ENCODE measurements at places on chromosomes 5 and 9. TPM values are rescaled to one million over a fixed set of nuclear protein-coding genes. Genes with fewer than 3 reads are reported as not detected.

OR1Q1 gene
- polyA plus RNA-seq, result not detected

COL5A1 gene
- polyA plus RNA-seq, result 211 TPM

SYNPO gene
- polyA plus RNA-seq, result 5.6 TPM

DMGDH gene
- polyA plus RNA-seq, result 2.8 TPM

LIFR gene
- 8.1 TPM for polyA plus RNA-seq

- no peaks in the 10 kb centered on the region for H3K27me3 ChIP-seq
- no peaks in the 10 kb centered on the region for H3K4me1 ChIP-seq
- no peak for DNase-seq
- peaks cover 4% of the 10 kb centered on the region for H3K36me3 ChIP-seq
- H3K27ac ChIP-seq, result no peak overlapping the region
These were observed 49.7 kb downstream of the SAR1B start for GRCh38 chr5:134582941-134583340.

- no peak overlapping the region for H3K27ac ChIP-seq
- H3K36me3 ChIP-seq, result no peaks in the 10 kb centered on the region
- DNase-seq, result no peak
These were observed 103.3 kb upstream of the PITX1 start for GRCh38 chr5:135137146-135137915.

DNA sequence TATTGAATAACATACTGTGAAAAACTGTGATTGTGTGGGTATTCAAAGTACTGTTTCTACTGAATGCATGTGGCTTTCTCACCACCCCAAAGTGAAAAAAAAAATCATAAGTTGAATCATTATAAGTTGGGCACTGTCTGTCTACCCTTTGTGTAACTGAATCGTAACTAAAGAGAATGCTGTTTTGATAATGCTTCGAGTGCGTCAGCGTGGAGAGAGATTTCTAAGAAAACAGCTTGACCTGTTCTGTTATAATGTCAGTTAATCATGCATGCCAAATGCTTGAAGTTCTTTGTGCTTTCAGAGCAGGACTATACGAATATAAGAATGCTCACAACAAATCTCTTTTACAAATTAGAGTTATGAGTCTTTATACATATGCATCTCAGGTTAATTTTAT, 148.8 kb upstream of the SGCD start:
- no peak overlapping the region for H3K4me3 ChIP-seq
- no peaks in the 10 kb centered on the region for H3K4me1 ChIP-seq
- H3K27me3 ChIP-seq, result no peaks in the 10 kb centered on the region
- DNase-seq, result no peak
- no peak overlapping the region for H3K27ac ChIP-seq

- H3K27me3 ChIP-seq, result peaks cover 11% of the 10 kb centered on the region
- no peaks in the 10 kb centered on the region for H3K36me3 ChIP-seq
- H3K4me3 ChIP-seq, result no peak overlapping the region
- no peak overlapping the region for H3K27ac ChIP-seq
- peak; percentile 53 for DNase-seq
These were observed 10.2 kb upstream of the LCP2 start for GRCh38 chr5:170307575-170308465.

- H3K4me3 ChIP-seq, result no peak overlapping the region
- peaks cover 6% of the 10 kb centered on the region for H3K4me1 ChIP-seq
- DNase-seq, result peak; percentile 6
- no peaks in the 10 kb centered on the region for H3K27me3 ChIP-seq
These were observed 636.2 kb upstream of the ST8SIA4 start for GRCh38 chr5:101539315-101539714.

GRCh38 chr9:137067860-137068538, 2.4 kb downstream of the SAPCD2 start:
- no peaks in the 10 kb centered on the region for H3K4me1 ChIP-seq
- H3K27ac ChIP-seq, result no peak overlapping the region
- H3K4me3 ChIP-seq, result no peak overlapping the region
- no peaks in the 10 kb centered on the region for H3K27me3 ChIP-seq

DNA sequence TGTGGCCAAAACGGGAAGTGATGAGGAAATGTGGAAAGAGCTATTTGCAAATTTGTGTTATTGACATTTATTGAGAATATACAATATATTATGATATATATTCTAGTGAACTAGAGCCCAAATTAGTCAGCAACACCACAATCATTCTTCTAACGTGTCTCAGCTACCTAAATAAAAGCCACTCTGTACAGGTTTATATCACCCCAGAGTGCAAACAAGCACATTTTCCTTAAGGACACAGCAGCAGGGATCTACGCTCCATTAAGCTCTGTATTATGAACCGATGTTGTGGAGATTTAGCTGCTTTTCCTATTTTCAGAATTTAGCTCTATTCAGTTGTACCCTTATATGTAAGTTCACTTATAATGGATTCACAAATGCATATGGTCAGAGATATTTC, 77.9 kb downstream of the CDH18 start:
- H3K4me1 ChIP-seq, result no peaks in the 10 kb centered on the region
- no peak overlapping the region for H3K4me3 ChIP-seq
- DNase-seq, result no peak
- no peaks in the 10 kb centered on the region for H3K36me3 ChIP-seq

DNA sequence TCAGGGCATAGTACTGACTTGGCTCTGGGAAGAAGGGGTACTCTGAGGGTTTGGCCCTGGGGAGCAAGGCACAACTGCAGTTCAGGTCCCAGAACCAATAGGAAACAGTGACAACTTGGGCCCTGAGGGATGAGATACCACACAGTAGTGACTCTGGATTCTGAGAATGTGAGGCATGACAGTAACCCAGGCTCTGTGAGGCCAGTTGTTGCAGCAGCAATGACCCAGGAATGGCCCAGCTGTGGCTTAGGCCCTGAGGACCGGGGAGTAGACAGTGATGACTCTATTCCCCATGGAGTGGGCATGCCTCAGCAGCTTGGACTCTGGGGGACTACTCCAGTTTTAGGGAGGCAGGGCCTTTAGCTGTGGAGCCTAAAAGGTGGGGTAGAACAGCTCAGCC, 21.5 kb upstream of the NFIL3 start:
- no peaks in the 10 kb centered on the region for H3K4me1 ChIP-seq
- DNase-seq, result peak; percentile 3
- no peak overlapping the region for H3K4me3 ChIP-seq

DNA sequence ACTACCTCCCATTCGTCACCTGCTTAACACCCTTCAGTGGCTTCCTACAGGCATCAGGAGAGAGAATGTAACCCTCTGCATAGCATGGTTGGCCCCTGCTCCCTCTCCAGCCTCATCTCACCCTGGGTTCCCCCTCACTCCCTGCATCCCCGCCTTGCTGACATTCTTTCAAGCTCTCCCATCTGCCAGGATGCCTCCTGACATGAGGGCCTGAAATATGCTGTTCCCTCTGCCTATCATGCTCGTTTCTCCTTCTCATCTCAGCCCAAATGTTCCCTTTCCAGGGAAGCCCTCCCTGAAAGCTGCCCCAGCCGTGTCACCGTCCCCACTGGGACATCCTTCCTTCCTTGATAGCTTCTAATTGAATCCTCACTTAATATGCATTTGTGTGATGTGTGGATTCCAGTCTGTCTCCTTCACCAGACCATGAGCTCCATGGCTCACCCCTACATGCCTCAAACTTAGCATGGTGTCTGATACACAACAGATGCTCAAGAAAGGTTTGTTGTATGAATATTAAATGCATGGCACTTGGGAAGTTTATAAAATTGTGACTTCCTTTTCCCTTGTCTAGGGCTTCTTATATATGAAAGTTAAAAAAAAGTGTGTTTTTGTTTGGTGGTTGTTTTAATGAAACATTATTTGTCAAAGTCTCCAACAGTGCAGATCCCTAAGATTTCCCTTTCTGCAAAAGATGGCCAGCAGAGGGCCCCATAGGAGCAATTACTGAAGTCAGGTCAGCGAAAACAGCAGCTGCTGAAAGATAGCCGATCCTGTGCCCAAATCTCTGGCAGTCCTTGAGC, 7.3 kb upstream of the C5orf58 start:
- no peaks in the 10 kb centered on the region for H3K36me3 ChIP-seq
- peaks cover 23% of the 10 kb centered on the region for H3K27me3 ChIP-seq
- no peaks in the 10 kb centered on the region for H3K4me1 ChIP-seq
- H3K27ac ChIP-seq, result no peak overlapping the region
- H3K4me3 ChIP-seq, result no peak overlapping the region
